ENCODE measurements at places on chromosomes 1 and 21.

- no peak for DNase-seq
Measured at GRCh38 chr21:30329203-30329875, 8.2 kb downstream of the KRTAP27-1 start.

GRCh38 chr1:96660503-96660902, 61.1 kb upstream of the PTBP2 start:
- DNase-seq: no peak

DNA sequence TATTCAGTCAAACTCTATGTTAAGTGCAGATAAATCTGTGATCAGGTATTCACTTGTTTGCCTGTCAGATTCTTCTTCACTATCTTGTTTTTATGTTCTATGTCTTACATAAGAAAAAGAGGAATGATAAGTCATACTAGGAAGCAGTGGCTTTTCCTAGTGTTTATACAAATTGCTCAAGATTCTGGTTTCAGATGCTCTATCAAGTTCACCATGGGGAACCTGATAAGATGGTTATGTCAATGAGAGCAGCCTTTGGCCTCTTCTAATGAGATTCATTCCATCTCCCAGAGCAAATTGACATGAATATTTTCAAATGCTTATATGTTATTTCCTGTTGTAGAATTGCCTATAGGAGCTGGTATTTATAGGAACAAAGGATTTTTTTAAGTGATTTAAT, 218.8 kb upstream of the TMPRSS15 start:
- DNase-seq: no peak

GRCh38 chr1:96944432-96945092, 223.0 kb downstream of the PTBP2 start:
- DNase-seq: no peak

DNA sequence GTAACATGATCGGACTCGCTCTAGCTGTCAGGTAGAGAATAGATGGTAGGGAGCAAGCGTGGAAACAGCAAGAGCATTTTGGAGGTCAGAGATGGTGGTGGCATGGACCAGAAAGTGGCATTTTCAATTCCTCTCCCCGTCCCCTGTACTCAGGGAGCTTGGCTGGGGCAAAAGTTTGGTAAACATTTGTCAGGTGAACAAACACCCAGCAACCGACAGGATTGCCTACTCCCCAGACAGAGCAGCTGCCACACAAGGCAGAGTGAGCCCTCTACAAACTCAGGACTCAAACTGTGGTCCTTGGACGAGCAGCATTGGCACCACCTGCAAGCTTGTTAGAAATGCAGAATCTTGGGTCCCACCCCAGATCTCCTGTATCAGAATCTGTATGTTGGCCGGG, 14.3 kb downstream of the PTAFR start:
- no peak for DNase-seq

- no peak for DNase-seq
Measured at GRCh38 chr1:204685236-204686006, at the start of gene LRRN2. LRRN2 (minus strand) TSS chr1:204685738; CDS start chr1:204619992, 65,746 bp downstream.

GRCh38 chr1:86583032-86583431, 36.2 kb downstream of the CLCA4 start:
- no peak for DNase-seq

DNA sequence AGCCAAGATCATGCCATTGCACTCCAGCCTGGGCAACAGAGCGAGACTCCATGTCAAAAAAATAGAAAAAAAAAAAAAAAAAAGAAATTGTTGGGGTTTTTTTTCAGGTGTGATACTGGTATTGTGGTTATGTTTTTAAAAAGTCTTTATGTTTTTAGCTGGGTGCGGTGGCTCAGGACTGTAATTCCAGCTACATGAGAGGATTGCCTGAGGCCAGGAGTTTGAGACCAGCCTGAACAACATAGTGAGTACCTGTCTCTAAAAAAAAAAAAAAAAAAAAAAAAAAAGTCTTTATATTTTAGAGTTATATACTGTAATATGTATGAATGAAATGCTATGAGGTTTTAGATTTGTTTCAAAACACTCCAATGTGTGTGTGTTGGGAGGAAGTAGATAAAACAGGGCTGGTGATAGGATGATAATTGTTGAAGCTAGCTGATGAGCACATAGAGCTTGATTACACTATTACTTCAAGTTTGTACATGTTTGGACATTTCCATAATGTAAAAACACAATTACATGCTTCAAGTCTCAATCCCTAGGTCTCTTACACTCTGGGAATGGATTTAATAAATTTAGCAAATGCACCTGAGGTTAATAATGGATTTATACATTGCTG, 30.2 kb upstream of the ATP5PO start:
- DNase-seq: no peak

GRCh38 chr1:195608883-195609282, 999.4 kb downstream of the KCNT2 start:
- DNase-seq: no peak

DNA sequence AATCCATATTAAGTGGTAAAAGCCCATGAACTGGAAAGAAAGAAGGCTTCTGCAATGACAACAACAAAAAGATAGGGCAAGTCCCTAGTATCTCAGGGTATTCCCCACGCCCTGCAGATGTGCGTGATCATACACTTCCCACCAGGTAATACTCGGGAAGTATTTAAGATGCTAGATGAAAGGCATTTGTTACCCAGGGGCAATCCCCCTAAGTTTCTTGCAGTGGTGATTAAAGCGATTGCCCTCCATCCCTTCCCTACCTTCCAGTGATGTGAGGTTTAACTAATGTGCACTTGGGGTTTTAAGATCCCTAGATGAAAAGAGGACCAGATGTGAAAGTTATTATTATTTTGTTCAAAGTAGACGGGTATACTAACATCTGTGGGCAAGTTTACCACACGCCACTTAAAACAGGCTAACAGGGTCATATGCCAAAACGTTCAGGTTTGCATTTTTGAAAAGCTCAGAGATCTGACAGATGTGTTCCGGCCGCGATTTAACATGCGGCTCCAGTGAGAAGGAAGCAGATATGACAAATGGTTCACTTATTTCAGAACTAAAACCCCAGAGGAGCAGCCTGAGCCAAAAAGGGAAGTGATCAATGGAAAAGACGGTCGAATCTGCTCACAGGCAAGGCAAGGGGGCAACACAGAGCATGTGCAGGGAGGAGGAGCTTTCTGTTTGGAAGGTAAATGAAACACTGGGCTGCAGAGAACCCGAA, 17.4 kb downstream of the TIAM1 start:
- DNase-seq: peak; percentile 22

DNA sequence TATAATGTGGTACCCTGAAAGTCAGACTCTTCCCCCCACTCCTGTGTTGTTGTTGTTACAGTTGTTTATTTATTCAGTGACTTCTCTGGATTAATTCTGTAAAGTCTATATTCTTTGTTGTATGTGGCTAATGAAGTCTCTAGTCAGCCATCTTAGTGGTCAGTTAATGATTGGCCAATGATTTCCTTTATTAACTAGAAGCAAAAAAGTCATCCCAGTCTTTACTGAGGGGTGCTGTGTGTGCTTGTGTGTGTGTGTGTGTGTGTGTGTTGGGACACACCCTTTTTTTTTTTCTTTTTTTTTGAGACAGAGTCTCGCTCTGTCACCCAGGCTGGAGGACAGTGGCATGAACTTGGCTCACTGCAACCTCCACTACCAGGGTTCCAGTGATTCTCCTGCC, 37.3 kb upstream of the HYI start:
- DNase-seq: no peak
